ENCODE measurements at places on chromosomes 5 and 9.

DNA sequence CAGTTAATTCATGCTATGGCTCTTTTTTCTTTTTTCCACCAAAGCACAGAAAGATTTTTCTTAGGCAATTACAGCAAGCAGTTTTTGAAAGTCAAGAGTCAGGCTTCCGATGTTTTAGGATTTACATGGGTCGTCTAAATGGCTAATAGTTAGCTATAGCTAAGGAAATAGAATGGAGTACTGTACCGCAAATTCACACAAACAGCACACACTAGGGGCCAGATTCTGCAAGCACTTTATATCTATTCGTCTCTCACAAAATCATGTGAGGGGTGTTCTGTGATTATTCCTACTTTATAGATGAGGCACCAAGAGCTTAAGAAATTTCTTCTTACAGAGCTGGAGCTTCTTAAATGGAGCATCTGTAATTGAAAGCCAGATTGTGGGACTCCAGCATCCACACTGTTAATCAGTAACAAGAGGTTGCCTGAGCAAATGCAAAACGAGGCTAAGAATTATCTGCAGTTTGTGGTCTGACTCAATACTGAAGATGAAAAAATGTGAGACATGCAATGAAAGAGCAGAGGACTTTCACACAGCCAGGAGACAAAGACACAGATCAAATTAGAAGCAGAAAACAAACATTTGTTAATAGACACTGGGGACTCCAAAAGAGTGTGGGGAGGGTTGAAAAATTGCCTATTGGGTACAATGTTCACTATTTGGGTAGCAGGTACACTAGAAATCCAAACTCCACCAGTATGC, 62.7 kb upstream of the CTXN3 start:
- no peak for DNase-seq

GRCh38 chr9:81848472-81848871, 79.8 kb upstream of the SPATA31D4 start:
- peak; percentile 24 for DNase-seq

- DNase-seq: peak; percentile 45
These were observed 114.2 kb upstream of the ADAMTS16 start for GRCh38 chr5:5025774-5026408.

- DNase-seq: no peak
These were observed 46.6 kb downstream of the UGCG start for GRCh38 chr9:111943200-111943599.

DNA sequence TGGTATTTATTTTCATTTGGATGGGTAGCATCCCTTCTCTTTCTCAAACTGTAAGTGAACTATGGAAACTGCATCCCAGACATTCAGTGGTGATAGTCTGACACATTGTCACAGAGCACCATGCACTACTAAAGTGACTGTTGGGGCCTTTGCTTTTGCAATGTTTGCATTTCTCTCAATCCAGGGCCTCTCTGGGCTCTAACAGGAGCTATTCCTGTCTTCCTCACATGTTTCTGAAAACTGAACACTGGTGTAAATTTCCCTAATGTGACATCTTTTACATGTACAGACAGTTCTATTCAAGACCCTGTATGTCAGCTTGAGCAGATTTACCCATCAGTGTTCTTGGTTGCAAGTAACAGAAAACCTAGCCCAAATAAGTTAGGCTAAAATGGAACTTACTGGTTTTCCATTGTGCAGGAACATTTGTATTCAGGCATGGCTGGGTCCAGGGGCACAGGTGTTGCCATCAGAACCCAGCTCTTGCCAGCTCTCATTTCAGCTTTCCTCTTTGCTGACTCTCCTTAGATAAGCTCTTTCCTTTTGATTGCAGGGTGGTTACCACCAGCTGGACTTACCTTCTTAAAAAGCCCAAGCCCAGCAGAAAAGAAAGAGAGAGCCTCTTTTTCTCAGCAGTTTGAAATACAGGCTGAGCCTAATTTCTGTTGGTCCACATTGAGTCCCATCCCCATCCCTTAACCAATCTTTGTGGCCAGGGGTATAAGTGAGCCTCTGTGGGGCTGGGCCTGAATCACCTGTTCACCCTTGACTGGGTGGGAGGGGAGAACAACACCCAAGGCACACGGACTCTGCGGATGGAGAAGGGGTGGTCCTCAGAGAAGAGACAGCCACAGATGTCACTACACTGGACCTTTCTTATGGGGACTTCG, 234.3 kb downstream of the NR3C1 start:
- no peak for DNase-seq

DNA sequence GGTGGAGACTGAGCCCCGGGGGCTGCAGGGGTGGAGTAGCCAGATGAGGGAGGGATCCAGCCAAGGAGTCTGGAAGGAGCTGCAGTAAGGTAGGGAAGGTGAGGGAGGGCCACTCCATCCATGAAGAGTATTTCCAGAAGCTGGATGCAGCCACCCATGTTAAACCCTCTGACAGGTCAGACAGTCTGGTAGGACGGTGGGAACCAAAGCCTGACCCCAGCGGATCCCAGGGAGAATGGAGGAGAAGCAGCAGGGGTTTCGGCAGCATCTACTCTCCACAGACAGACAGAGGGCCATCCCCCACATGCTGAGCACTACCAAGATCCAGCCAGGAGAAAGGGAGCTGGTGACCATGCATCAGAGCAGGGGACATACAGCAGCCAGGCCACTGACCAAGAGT, 22.5 kb upstream of the S1PR3 start:
- no peak for DNase-seq

DNA sequence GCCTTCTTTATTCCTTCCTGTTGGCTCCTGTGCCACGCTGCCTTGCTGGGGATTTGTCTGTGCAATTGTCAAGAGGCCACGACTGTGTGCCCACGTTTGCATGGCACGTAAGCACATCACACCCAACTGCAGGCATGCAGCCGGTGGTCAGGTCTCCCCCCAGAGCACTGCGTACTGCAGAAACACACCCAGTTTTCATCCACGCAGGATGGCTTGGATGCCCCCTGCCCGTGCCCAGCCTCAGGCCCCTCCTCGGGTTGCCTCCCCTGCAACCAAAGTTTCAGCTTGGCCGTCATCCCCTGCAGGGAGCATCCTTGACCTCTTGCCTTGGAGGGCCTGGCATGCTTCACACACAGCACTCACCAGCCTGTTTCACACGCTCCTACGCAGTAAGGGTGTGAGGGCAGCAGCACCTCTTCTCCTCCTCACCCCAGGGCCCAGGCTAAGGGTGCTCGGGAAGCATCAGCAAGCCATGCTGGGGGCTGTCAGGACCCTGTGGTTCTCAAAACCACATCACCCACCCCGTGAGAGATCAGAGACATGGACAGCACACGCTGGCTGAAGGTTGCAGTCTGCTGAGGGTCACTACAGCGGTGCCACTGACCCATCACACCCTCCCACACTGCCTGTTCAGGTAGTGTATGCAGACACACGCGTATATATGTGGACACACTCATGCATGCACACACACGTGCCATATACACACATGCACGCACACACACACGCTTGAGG, 3.1 kb downstream of the MRPL36 start:
- DNase-seq: no peak

- DNase-seq: no peak
These were observed 38.7 kb downstream of the DUSP1 start for GRCh38 chr5:172732201-172732865.

- no peak for DNase-seq
These were observed 4.5 kb downstream of the ANKS6 start for GRCh38 chr9:98791608-98792490.

GRCh38 chr9:13993632-13994185, 320.2 kb downstream of the NFIB start:
- peak; percentile 65 for DNase-seq

DNA sequence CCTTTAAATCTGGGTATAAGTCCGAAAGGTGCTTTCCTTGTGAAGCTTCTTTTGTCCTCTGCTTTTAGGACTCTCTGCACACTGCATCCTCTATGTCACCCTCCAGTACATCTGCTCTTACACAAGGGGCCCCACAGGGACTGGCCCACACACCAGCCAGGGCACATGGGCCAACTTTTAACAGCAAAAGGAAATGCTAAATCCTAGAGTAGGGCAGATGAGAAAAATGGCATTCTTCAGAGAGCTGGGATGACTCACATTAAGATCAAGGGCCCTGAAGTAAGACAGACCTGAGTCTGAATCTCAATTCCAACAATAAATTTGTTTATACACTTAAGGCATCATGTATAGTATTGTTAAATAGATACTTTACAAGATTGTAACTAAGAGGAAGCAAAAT, 40.3 kb upstream of the CDKN2B start:
- no peak for DNase-seq

DNA sequence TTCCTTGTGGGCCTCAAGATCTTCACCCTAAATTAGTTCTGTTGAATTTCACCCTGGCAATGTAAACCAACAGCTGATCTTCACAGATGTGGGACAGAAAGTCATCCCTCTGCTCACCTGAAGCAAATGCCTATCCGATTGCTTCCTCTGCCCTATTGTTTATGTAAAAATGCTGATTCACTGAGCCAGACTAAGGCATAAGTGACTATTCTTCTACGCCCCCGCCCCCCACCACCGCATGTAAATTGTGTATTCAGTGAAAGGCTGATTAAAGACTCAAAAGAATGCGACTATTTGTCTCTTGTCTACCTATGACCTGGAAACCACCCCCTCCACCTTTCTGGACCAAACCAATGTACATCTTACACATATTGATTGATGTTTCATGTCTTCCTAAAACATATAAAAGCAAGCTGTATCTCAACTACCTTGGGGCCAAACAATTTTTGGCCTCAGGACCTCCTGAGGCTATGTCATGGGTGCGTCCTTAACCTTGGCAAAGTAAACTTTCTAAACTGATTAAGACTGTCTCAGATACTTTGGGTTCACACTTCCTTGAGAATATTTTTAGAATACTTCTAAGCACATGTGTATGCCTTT, 129.7 kb upstream of the BOD1 start:
- no peak for DNase-seq

DNA sequence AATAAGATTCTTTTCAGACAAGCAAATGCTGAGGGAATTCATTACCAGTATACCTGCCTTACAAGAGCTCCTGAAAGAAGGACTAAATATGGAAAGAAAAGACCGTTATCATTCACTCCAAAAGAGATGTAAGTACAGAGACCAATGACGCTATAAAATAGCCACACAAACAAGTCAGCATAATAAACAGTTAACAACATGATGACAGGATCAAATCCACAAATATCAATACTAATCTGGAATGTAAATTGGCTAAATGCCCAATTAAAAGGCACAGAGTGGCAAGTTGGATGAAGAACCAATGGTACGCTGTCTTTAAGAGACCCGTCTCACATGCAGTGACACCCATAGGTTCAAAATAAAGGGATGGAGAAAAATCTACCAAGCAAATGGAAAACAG, 349.6 kb upstream of the MPDZ start:
- no peak for DNase-seq

DNA sequence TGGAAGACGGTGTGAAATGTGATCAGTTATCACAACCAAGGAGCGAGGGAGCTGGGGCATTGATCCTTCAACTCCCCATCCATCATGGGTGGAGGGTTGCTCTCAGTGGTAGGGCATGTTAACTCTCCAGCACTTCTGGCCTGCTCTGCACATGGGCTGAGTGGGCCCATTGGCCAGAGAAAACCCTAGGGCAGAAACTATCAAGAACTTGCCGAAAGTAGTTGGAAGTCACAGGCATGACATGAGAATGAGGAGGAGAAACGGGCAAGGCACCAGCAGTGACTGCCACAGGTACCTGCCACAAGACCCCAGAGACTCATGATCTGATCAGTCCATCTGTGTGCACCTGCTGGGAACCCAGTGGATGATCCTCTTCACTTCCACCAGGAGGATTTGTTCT, 50.9 kb upstream of the CXCL14 start:
- DNase-seq: no peak

- no peak for DNase-seq
These were observed 172.3 kb downstream of the SEMA5A start for GRCh38 chr5:9373571-9373970.

DNA sequence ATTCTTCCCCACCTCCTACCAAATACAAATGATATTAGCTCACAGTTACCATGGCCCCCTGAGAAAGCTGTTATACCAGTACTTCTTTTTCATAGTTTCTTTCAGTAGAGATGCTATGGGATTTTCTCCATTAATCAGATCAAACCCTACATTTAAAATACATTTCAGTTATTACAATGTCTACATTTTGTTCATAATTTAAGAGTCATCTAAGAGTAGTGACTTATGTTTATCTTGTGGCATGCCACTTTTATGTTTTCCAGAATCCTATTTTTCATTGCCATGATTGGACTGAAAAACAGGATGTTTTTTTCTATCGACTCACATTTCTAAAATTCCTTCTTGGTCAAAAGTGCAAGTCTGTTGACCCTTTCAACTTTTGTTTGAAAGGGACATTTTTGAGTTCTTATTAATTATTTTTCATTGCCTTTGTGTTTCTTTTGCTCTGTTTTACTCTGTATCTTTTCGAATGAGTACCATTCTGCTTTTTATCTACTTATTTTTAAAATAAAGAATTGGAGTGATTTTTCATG, 77.4 kb upstream of the ANXA1 start:
- no peak for DNase-seq

GRCh38 chr9:99582814-99583213, 238.9 kb upstream of the NR4A3 start:
- no peak for DNase-seq

- DNase-seq: peak; percentile 30
These were observed 56.7 kb upstream of the CLINT1 start for GRCh38 chr5:157915638-157916037.

DNA sequence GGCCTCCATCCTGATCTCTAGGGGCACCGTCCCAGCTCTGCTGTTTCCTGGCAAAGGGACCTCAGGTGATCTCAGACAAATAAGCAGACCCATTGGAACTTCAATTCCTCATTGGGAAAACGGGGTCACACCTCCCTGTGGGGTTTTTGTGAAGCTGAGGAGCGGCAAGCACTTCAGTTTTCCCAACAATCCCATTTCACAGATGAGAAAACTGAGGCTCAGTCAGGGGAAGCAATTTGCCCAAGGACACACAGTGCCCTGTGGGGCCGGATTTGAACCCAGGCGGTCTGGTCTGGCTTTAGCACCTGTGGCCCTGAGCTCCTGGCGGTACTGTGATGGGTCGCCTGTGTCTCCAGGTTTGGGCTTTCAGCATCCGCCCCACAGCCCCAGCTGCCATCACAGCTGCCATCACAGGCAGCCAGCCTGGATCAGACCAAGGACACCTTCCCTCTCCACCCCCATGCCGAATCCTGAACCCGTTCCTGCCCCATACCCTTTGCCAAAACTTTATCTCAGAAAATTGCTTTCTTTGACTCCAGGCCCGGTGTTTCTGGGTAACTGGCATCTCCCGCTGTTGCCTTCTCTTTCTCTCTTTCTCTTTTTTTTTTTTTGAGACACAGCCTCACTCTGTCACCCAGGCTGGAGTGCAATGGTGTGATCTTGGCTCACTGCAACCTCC, 26.4 kb downstream of the NCS1 start:
- DNase-seq: no peak

- no peak for DNase-seq
These were observed 846 bp upstream of the TRAF1 start for GRCh38 chr9:120927269-120928014.

GRCh38 chr5:58759745-58760144, 176.9 kb downstream of the RAB3C start:
- DNase-seq: no peak
